PC-3 (cell line): ENCODE measurements at places on chromosomes 1 and 21.
A peak's percentile ranks its signal among the peaks of the same experiment; 100 is the strongest.

DNA sequence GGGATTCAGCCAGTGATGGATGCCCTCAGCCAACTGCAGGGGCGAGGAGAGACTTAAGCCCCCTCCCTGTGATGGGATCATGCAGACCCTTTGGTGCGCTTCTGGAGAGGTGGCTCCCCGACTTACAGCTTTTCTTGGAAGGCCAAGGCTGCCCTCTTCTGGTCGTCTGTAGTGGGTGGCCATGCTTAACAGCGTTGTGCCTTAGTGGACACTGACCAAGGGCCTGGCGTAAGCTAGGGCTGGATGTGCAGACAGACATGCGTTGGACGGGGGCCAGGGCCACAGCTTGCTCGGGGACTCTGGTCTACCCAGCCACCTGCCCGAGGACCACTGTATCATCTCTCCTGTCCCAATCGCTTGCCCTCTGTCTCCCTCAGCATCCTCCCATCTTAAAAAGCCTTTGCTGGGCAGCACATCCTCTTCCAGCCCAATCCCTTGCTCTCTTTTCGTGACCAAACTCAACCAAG lies 5.5 kb downstream of the AZIN2 start:
- H3K27me3 ChIP-seq: no peaks in the 10 kb centered on the region
- no peak overlapping the region for H3K4me3 ChIP-seq
- peaks cover 10% of the 10 kb centered on the region; the same call in 1 of the 2 replicates for H3K4me1 ChIP-seq
- H3K36me3 ChIP-seq: no peaks in the 10 kb centered on the region
- DNase-seq: peak; percentile 75
- no peak overlapping the region for H3K27ac ChIP-seq

GRCh38 chr21:34590520-34590919 lies 24.4 kb downstream of the RCAN1 start:
- H3K27ac ChIP-seq: no peak overlapping the region
- DNase-seq: no peak
- H3K4me3 ChIP-seq: no peak overlapping the region
- no peaks in the 10 kb centered on the region for H3K27me3 ChIP-seq

DNA sequence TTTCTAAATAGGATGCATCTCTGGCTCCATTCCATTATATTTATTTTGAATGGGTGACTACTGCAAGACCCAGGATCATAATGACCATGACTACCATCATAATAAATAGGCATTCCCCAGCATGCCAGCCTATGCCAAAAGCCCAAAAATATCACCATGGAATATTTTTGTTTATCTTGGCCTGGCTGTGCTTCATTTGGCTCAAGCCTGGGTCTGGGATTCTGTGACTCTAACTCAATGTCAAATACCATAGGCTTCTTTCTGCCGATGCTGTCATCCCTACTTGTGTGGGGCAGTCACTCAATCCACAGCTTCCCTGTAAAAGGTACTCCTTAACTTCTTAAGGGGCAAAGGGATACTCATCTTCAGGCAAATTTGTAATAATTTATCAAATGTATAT lies 66.6 kb downstream of the DIRAS3 start:
- DNase-seq: no peak
- H3K36me3 ChIP-seq: no peaks in the 10 kb centered on the region
- H3K4me1 ChIP-seq: peaks cover 13% of the 10 kb centered on the region

- no peak overlapping the region for H3K27ac ChIP-seq
- DNase-seq: no peak
- no peak overlapping the region for H3K4me3 ChIP-seq
Observed at GRCh38 chr1:63688302-63688890, 85.4 kb upstream of the ROR1 start.

GRCh38 chr1:43366601-43367025 lies 1.2 kb downstream of the ELOVL1 start:
- peaks cover 44% of the 10 kb centered on the region for H3K4me1 ChIP-seq
- H3K36me3 ChIP-seq: peaks cover 28% of the 10 kb centered on the region
- peak overlapping the region; percentile 88 for H3K27ac ChIP-seq
- peak overlapping the region; percentile 86 for H3K4me3 ChIP-seq
- DNase-seq: peak; percentile 51
- H3K27me3 ChIP-seq: no peaks in the 10 kb centered on the region

DNA sequence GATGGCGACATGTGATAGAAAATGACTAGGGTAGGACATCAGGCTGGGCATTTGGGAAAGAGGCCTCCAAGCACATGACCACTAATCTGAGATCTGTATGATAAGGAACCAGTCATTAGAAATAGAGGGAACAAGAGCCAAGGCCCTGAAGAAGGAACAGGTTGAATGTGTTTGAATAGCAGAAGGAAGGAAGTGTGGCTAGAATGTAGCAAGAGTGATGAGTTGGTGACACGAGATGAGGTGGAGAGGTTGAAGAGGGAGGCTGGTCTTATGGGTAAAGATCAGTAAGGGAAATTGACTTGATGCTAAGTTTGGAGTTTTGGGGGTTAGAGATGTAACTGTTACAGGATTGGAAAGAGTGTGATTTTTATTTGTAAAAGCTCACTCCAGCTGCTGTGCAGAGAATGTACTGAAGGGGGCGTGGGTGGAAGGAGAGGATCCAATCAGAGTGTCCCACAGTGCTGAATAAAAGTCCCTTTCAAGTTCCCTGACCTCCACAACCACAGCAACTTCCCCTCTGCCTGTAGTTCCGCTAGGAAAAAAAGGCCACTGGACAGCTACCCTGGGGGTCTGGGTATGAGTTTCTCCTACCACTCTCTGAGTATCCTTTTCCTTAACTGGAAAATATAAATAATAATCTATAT lies 295.0 kb downstream of the OMA1 start:
- H3K27ac ChIP-seq: no peak overlapping the region
- peak; percentile 7 for DNase-seq
- no peaks in the 10 kb centered on the region for H3K36me3 ChIP-seq
- peaks cover 13% of the 10 kb centered on the region for H3K27me3 ChIP-seq
- no peaks in the 10 kb centered on the region for H3K4me1 ChIP-seq
